ENCODE measurements at places on chromosomes 16 and 17. TPM values are rescaled to one million over a fixed set of nuclear protein-coding genes. Genes with fewer than 3 reads are reported as not detected.

The SLC25A10 gene
- polyA plus RNA-seq = 20.2 TPM

DNA sequence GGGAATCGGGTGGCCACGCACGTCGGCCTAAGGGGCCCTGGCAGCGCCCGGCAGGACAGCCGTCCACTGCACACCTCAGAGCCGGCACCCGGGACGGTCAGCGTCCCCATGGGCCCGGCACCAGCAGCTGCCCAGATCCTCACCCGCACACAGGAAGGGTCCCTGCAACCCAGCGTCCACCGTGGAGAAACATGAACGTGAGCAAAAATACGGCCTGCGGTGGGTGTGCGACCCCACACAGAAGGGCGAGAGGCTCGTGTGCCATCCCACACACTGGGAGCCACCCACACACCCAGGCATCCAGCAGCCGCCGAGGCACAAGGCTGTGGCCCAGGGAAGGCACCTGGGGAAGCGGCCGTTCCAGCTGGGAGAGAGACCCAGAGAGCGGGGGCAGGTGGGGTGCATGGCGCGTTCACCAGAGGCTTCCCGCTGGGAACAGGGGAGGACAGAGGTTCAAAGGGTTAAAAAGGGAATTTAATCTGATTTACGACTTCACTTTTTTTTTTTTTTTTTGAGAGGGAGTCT is 6.4 kb downstream of the PIEZO1 start:
- DNase-seq = no peak

- no peak for DNase-seq
Measured at GRCh38 chr16:88536971-88537751, 33.0 kb upstream of the ZC3H18 start.

DNA sequence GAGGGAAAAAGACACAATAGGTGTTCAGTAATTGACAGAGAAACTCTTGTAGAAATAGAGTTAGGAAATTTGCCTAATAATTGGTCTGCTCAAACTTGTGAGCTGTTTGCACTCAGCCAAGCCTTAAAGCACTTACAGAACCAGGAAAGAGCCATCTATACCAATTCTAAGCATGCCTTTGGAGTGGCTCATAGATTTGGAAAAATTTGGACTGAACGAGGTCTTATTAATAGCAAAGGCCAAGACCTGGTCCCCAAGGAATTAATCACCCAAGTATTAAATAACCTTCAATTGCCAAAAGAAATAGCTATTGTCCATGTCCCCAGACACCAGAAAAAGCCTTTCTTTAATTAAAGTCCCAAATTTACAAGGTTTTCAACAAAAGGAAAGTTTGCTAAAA is 90.3 kb downstream of the EMP2 start:
- no peak for DNase-seq

GRCh38 chr17:7839876-7840261 is 5.9 kb downstream of the KDM6B start:
- DNase-seq = peak; percentile 55

GRCh38 chr17:80676564-80676963 is 131.9 kb downstream of the RPTOR start:
- no peak for DNase-seq

The CCL5 gene
- polyA plus RNA-seq = not detected

- DNase-seq = no peak
Measured at GRCh38 chr16:70743791-70744190, 57.2 kb downstream of the VAC14 start.

The NLRC3 gene
- not detected for polyA plus RNA-seq

GRCh38 chr17:78986649-78987328 is 7.1 kb upstream of the LGALS3BP start:
- peak; percentile 72 for DNase-seq

DNA sequence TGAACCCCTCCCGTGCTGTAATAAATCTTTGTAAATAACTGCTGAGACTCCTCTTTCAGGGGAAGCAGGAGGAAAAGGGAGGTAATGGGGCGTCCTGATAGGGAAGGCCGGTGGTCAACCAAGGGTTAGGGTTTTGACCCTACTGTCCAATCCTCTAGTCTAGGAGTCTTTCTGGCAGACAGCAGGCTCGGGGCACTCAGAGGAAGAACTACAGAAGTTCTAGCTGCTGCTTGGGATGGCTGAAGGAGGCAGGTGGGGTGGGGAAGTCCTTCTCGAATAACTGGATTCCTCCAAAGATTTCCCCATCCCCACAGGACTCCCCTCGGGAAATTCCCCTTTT is 387 bp upstream of the STARD3 start:
- no peak for DNase-seq

GRCh38 chr17:72407336-72407909 is 286.6 kb downstream of the SOX9 start:
- DNase-seq = peak; percentile 99

The TBC1D3 gene
- polyA plus RNA-seq = not detected

GRCh38 chr16:17476414-17477259 is 5.9 kb upstream of the XYLT1 start:
- peak; percentile 74 for DNase-seq

DNA sequence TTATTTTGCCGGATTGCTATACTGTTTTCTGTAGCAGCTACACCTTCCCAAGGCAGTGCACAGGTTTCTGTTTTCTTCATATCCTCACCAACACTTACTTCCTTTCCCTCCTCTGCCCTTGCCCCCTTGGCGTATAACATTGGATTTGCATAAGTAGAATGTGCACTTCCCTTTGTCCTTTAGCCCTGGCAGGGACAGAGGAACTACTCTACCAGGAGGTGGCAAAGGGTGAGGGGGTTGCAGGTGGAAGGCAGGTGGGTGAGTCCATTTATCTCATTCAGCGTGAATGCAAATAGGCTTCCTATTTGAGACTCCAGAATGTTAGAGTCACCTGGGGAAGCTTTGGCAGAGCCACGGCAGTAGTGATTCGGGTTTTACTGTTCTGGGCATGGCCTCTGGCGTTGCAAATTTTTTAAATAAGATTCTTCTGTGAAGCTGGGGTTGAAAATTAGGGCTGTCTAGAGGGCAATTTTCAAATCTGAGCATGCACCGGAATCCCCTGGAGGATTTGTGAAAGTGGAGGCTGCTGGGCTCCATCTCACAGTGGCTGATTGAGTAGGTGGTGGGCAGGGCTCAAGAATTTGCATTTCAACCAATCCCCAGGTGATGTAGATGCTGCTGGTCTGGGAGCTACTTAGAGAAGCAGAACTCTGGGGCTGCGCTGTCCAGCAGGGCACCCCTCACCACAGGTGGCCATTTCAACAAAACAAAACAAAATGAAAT is 84.7 kb downstream of the PLCG2 start:
- DNase-seq = no peak
